Renal cortex interstitium (tissue), 15 donors: ENCODE measurements at places on chromosomes 7 and 10. TPM values are rescaled to one million over a fixed set of nuclear protein-coding genes. Genes with fewer than 3 reads are reported as not detected.

Gene AUTS2
- polyA plus RNA-seq = 90.7 TPM

Gene PRPS1L1
- polyA plus RNA-seq = not detected

Gene ZNF680
- 16.2 TPM for polyA plus RNA-seq

Gene KIAA1549
- 13.6 TPM for polyA plus RNA-seq

Gene MRPS17
- 16.1 TPM for polyA plus RNA-seq

Gene RADIL
- polyA plus RNA-seq = 3.5 TPM

Gene DDC
- polyA plus RNA-seq = 86.3 TPM

Gene MNX1
- polyA plus RNA-seq = 0.09 TPM

Gene VTI1A
- 22.2 TPM for polyA plus RNA-seq

Gene CYP3A7
- polyA plus RNA-seq = 1.4 TPM

Gene ETV1
- 34.0 TPM for polyA plus RNA-seq

Gene GRK5
- 19.1 TPM for polyA plus RNA-seq

Gene CRCP
- 28.5 TPM for polyA plus RNA-seq

Gene HILPDA
- polyA plus RNA-seq = 19.0 TPM

Gene CDC14C
- not detected for polyA plus RNA-seq

Gene LRRC4
- 7.2 TPM for polyA plus RNA-seq

Gene ZPBP
- 0.32 TPM for polyA plus RNA-seq

Gene NSUN6
- polyA plus RNA-seq = 21.5 TPM

Gene RNF32
- polyA plus RNA-seq = 3.7 TPM

Gene PSAP
- 831 TPM for polyA plus RNA-seq

Gene FEZF1
- polyA plus RNA-seq = not detected

Gene SYT15
- polyA plus RNA-seq = 12.6 TPM

Gene LGI1
- 9.0 TPM for polyA plus RNA-seq

Gene FGL2
- 71.8 TPM for polyA plus RNA-seq

Gene SUN3
- polyA plus RNA-seq = 0.58 TPM

Gene CYP26C1
- 0.16 TPM for polyA plus RNA-seq

Gene SLC26A3
- 0.62 TPM for polyA plus RNA-seq

Gene DRGX
- 0.09 TPM for polyA plus RNA-seq

Gene AOAH
- polyA plus RNA-seq = 3.3 TPM

Gene CNNM1
- polyA plus RNA-seq = 1.9 TPM

Gene SGPL1
- 66.2 TPM for polyA plus RNA-seq

Gene PRLHR
- not detected for polyA plus RNA-seq

Gene PRKAR2B
- polyA plus RNA-seq = 41.0 TPM

Gene DOCK1
- 69.5 TPM for polyA plus RNA-seq

Gene ERVW-1
- 2.5 TPM for polyA plus RNA-seq
